ENCODE measurements at places on chromosomes 5 and 9. TPM values are rescaled to one million over a fixed set of nuclear protein-coding genes. Genes with fewer than 3 reads are reported as not detected.

DNA sequence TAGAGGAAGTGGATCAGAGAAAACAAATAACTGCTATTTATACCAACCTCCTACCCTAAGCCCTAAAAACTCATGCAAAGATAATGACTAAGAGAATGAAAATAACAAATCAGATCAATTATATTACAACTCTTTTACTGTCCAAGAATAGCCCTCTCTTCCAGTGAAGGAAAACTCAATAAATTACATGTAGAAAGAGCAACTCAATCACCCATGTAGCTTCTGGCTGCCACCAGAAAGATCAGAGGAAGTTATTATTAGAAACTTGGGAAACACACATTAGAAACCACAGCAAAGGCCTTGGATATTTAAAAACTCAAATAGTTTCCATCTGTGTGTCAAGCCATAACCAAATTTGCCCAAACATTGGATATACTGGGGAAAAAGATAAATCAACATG, 134.0 kb upstream of the TARS1 start:
- no peaks in the 10 kb centered on the region for H3K4me1 ChIP-seq
- no peaks in the 10 kb centered on the region for H3K36me3 ChIP-seq
- H3K4me3 ChIP-seq = no peak overlapping the region
- DNase-seq = no peak
- H3K27ac ChIP-seq = no peak overlapping the region

- H3K36me3 ChIP-seq = no peaks in the 10 kb centered on the region
- no peak overlapping the region for H3K4me3 ChIP-seq
- no peaks in the 10 kb centered on the region for H3K4me1 ChIP-seq
- H3K27ac ChIP-seq = no peak overlapping the region
These were observed 453.2 kb downstream of the TUSC1 start for GRCh38 chr9:25224996-25225395.

DNA sequence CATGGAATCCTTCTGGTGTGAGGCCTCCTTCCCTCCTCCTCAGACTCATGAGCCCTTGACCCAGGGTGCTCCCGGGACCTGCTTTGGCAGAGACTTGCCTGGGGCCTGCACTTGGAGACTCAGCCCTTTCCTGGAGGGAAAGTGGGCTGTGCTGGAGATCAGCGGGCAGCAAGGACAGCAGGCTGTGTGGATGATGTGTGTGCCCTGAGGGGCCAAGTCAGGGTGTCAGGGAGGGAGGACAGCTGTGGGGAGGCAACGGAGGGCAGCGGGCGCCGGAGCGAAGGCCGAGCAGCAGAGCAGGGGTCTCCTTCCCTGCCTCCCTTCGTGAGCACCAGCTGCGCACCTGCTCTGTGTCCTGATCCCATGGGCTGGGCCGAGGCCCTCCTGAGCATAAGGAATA, 6.1 kb upstream of the CSF2 start:
- no peak overlapping the region for H3K4me3 ChIP-seq
- no peaks in the 10 kb centered on the region for H3K27me3 ChIP-seq
- peak; percentile 50 for DNase-seq
- H3K4me1 ChIP-seq = no peaks in the 10 kb centered on the region
- H3K27ac ChIP-seq = no peak overlapping the region

- peak within 1 kb of the TSS; percentile 59 for H3K27ac ChIP-seq
- H3K4me1 ChIP-seq = no peaks in the 10 kb centered on the region
- no peaks in the 10 kb centered on the region for H3K27me3 ChIP-seq
- H3K4me3 ChIP-seq = peak within 1 kb of the TSS; percentile 58
These were observed at the start of gene SLC1A3 for GRCh38 chr5:36606428-36607113. SLC1A3 (plus strand) TSS chr5:36606606; CDS start chr5:36608424, 1,818 bp downstream.

DNA sequence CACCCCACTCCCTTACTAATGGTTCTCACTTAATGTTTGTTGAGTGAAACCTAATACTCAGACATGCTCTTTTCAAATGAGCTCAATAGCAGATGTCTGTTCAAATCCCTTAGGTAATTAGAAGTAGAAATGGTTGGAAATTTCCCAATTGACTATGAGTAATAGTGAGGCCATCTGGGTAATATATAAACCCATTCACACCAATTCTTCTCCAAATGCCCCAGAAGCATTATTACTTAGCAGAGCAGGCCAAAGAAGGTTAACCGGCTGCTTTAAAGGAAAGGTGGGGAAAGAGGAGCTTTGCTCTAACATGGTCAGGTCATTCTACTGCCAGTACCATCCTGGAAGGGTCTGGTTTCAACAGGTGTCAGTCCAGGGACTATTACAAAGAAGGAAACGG, 119.5 kb upstream of the MTAP start:
- DNase-seq = no peak
- H3K27ac ChIP-seq = no peak overlapping the region
- H3K4me1 ChIP-seq = no peaks in the 10 kb centered on the region
- H3K36me3 ChIP-seq = no peaks in the 10 kb centered on the region
- no peaks in the 10 kb centered on the region for H3K27me3 ChIP-seq
- H3K4me3 ChIP-seq = no peak overlapping the region

DNA sequence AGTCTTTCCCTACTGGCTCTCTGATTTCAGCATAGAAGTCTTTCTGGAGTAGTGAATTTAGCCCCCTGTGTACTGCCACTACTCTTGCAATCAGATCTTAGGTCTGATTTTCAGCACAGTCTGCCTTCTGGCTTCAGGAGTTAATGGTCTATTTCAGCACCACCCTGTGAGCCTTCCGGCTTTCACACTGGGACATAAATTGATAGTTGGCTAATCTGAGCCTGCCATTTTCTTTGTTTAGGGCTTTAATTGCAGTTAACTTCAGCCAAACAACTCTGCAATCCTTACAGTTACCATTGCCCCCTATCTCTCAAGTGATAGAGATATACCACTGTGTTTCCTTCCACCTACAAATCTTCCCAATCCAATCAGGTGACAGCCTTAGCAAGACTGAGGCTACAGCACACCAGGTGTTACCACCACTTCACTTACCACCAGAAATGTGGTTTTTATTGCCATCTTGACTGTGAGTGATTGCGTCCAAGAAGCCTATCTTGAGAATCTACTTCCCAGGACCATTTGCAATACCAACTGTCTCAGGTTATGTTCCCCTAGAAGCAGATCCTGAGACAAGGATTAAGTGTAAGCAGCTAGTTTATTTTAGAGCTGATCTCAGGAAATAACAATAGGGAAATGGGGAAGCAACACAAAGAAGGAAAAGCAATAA, 51.9 kb upstream of the NEK6 start:
- no peaks in the 10 kb centered on the region for H3K4me1 ChIP-seq
- no peaks in the 10 kb centered on the region for H3K36me3 ChIP-seq
- no peak for DNase-seq
- no peak overlapping the region for H3K4me3 ChIP-seq
- no peaks in the 10 kb centered on the region for H3K27me3 ChIP-seq

DNA sequence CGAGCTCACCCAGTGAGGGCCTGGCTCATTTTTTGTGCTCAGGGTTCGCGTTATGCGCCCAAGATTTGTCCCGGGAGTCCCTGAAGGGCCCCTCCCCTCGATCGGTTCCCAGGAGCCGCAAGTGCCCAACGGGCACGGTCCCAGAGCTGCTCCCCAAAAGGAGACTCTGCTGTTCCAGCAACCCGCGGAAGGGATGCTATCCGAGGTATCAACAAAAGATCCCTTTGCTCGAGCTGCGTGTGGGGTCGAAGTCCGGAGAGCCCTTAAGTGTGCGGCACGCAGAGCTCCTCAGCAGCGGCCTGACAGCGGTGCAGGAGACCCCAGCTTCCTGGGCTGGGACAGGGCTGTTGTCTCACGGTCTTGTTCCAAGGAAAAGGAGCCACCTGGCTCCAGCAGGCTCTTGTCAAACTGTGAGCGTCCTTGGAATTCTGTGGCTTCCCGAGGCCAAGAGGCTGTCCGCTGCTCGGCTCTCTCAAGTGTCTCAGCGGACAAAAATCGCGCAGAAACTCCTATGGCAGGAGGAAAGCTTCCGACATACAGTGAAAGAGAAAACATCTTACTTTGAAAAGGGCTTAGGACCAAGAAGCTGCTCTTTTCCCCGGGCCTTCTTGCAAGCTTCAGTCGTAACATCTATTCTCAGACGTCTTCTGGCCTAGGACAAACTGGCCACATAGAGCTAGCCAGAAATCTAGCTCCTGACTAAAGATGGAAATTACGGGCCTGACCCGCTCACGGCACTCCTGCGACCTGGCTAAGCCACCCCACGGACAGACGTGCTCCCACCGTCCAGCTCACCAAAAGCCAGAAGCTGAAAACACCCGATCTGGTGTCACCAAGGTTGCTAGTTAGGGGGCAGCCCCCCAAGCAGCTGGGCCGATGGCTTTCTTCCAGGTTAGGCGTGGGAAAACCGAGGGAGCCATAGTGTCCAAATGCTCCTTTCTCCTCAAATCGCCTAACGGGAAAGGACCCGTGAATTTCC, 2.6 kb upstream of the FOXB2 start:
- H3K4me3 ChIP-seq = no peak overlapping the region
- H3K27ac ChIP-seq = no peak overlapping the region
- H3K36me3 ChIP-seq = no peaks in the 10 kb centered on the region
- no peaks in the 10 kb centered on the region for H3K4me1 ChIP-seq
- no peak for DNase-seq

GRCh38 chr9:117718701-117719100, 14.5 kb downstream of the TLR4 start:
- H3K4me1 ChIP-seq = no peaks in the 10 kb centered on the region
- no peak overlapping the region for H3K27ac ChIP-seq
- no peak for DNase-seq
- H3K27me3 ChIP-seq = no peaks in the 10 kb centered on the region

DNA sequence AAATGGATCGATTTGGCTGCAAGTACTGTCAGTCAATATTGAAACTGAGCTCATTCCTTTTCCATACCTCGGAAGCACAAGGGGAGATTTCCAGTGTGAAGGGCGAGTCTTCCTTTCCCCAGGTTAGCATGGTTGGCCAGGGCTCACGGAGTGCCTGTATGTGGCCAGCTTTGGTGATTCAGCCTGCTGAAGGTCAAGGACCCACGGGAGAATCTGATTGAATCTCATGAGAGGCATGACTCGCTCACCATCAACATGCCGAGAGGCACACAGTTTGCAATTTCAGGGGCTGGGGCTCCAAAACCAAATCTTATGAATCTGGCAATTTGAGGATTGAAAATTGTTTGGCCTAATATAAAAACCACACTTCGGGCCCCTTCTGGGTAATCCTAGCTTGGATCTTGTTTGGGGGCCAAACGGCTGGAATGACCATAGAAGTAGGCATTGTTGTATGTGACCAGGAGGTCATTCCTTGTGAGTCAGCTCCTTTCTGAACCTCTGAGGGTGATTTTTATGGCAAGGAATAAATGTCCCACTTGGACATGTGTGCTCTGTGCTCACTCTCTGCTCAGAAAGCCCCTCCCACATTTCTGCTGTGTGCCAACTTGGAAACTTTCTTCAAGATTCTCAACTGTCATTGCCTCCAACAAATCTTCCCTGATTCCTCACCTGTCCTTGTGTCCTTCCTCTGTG, 69.8 kb downstream of the DOCK2 start:
- H3K27ac ChIP-seq = no peak overlapping the region
- no peak for DNase-seq
- H3K4me3 ChIP-seq = no peak overlapping the region
- no peaks in the 10 kb centered on the region for H3K36me3 ChIP-seq

DNA sequence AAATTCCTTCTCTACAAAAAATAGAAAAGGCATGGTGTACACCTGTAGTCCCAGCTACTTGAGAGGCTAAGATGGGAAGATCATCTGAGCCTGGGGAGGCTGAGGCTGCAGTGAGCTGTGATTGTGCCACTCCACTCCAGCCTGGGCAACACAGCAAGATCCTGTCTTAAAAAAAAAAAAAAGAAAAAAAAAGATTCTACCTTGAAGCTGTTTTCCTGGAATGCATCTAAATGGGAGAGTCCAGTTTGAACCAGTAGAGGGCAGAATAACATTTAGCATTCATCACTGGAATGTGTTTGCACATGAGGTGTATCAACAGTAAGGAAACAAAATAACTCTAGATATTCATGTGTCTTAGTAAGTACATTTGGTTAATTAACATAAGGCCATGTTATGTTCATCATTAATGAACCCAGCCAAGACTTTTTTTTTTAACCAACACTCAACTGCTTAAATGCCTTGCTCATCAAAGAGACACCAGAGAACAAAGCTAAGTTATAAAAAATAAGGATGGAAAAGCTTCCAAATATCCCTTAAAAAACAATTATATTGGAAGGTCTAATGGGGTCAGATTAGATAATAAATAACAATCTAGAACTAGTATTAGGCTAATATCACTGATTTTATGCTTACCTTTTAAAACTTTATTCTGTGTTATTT, 16.1 kb downstream of the IFNE start:
- no peaks in the 10 kb centered on the region for H3K36me3 ChIP-seq
- no peaks in the 10 kb centered on the region for H3K4me1 ChIP-seq
- no peaks in the 10 kb centered on the region for H3K27me3 ChIP-seq
- no peak overlapping the region for H3K4me3 ChIP-seq
- no peak overlapping the region for H3K27ac ChIP-seq

DNA sequence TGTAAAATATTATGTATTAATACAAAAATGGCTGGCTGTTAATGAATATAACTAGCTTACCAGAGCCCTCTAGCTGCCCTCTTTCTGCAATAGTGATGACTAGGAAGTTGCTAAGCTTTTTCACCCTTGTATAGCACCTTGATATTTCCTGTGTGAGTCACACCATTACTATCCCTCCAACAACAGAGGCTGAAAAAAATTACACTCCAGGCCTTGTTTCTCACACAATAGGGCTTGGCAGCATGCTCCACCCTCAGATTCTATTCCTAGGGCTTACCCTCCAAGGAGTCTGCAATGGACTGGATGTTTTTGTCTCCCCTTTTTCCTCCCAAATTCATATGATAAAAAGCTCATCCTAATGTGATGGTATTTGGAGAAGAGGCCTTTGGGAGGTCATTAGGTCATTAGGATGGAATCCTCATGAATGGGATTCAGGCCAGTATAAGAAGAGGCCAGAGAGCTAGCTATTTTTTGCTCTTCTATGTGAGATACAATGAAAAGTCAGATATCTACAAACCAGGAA, 184.6 kb upstream of the MAP1B start:
- peaks cover 5% of the 10 kb centered on the region for H3K4me1 ChIP-seq
- no peaks in the 10 kb centered on the region for H3K27me3 ChIP-seq
- H3K27ac ChIP-seq = peak overlapping the region; percentile 20
- H3K36me3 ChIP-seq = no peaks in the 10 kb centered on the region

DNA sequence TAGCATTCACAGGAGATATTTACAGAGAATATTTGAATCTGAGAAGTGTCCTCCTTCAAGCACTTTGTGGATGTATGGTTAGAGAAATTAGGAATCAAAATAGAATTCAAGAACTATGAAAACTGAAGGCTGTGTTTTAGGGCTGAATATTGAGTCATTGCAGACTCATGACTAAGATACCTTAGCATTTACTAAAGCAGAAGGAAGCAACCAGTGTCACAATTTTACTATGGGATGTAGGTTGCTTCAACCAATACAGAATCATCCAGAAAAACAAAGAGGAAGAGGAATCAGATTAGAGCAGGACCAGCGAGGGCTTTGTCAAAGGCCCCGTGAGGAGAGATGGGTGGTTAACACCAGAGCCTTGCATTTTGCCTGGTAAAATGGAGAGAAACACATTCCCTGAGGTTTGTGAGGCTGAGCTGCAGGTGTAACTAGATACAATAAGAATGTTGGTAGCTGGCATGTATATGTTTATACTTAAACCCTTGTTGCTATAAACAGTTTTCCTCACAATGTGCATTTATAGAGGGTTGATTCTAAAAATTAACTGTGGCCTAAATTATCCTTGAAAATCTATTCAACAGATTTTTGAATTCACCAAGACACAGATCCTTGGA, 518.1 kb downstream of the AGTPBP1 start:
- no peak for DNase-seq
- no peak overlapping the region for H3K27ac ChIP-seq
- H3K4me1 ChIP-seq = no peaks in the 10 kb centered on the region
- H3K27me3 ChIP-seq = no peaks in the 10 kb centered on the region

The ZNF462 gene
- 1.7 TPM for polyA plus RNA-seq

The PRLR gene
- 0.61 TPM for polyA plus RNA-seq

The DOK3 gene
- 6.5 TPM for polyA plus RNA-seq

The FGF1 gene
- 0.73 TPM for polyA plus RNA-seq

The PCDHGB3 gene
- polyA plus RNA-seq = 0.99 TPM

The FREM1 gene
- 15.4 TPM for polyA plus RNA-seq

All from pancreas (tissue), 10 donors.